ENCODE measurements at places on chromosomes 16 and 17.

GRCh38 chr16:35255186-35255803 lies 1795.9 kb downstream of the TP53TG3F start:
- DNase-seq = no peak

- no peak for DNase-seq
Observed at GRCh38 chr17:36535669-36536081, 888 bp downstream of the PIGW start.

- DNase-seq = no peak
Observed at GRCh38 chr17:55005520-55005919, 37.0 kb downstream of the STXBP4 start.

DNA sequence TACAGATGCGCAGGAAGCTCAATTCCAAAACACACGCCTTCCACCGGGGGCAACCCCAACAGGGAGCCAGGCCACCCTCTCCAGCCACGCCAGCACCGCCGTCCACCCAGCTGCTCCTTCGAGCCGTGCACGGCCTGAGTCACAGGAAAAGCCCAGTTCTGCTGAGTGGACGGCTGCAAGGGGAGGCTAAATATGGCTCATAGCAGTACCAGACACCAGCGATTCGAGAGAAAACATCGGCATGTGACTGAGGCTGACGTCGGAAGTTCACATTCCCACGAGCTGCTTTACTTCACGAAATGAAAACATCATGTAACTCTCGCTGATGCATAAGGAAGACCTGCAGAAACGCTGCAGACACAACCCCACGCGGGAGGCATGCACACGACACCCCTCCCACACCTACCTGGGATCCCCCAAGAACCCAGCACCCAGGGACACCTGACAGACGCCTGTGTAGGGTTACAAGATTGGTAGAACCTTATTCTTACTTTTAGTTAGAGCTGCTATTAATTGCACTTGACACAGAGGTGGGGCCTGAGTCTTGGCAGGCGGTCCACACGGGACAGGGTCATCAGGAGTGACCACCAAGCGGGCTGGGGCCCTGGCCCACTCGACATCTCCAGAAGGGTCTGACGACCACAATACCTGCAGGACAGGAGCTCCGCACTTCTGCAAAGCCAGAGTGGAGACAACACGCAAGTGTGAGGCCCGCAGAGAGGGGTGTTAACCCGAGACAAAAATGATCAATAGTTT lies 116.8 kb downstream of the ANKRD11 start:
- no peak for DNase-seq

DNA sequence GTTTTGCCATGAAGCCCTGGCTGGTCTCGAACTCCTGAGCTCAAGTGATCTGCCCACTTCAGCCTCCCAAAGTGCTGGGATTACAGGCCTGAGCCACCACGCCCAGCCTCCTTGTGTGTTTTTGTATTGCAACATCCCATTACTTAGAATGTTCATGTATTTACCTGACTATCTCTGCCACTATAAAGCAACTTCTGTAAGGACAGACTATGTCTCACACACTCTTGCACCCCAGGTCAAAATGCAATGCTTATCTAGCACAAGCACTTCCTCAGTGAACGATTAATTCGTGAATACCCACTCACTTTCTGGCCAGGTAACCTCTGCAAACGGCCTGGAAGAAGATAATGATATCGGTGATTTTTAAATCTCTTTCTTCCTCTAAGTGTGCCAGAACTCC lies 82.6 kb downstream of the NDEL1 start:
- no peak for DNase-seq

- DNase-seq = no peak
Observed at GRCh38 chr16:81445143-81445961, 744 bp downstream of the CMIP start.

DNA sequence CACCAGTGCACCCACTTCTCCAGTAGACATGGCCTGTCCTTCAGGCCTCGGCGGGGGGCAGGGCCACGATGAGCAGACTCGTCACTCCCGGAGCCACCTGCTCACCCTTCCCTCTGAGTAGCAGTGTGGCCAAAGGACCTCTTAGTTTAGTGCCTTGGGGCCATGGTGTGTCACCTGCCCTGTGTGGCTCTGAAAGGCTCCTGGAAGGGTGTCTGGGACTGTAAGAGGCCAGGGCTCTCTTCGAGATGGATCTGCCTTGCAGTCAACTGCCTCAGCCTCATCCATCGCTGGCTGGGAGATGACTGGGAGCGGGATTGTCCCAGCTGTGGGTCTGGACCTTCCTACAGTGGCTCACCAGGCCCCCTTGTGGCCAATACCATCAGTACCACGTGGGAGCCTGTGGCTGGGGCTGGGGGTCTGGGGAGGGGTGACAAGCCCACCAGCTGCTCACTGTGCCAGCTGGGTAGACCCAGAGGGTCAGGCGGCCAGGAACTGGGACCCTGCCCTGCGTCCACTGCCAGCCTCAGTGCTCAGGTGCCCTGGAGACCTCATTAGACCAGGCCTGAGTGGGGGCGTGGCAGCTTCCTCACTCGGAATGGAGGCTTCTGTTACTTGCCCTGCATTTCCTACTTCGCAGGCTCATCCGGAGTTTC lies 133.4 kb downstream of the OR1D5 start:
- DNase-seq = no peak

GRCh38 chr16:77789085-77790008 lies 983 bp downstream of the VAT1L start:
- DNase-seq = no peak
